Psoas muscle (tissue), 8 donors: ENCODE measurements at places on chromosomes 4 and X.
A peak's percentile ranks its signal among the peaks of the same experiment; 100 is the strongest.

GRCh38 chrX:107505223-107505622 is 55.8 kb downstream of the FRMPD3 start:
- no peak for DNase-seq

DNA sequence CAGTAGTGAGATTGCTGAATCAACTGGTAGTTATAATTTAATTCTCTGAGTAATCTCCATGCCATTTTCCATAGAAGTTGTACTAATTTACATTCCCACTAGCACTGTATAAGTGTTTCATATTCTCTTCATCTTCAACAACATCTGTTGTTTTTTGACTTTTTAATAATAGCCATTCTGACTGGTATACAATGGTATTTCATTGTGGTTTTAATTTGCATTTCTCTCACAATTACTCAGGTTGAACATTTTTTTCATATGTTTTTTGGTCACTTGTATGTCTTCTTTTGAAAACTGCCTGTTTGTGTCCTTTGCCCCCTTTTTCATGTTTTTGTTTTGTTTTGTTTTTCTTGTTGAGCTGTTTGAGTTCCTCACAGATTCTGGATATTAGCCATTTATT is 880.2 kb downstream of the RAPGEF2 start:
- DNase-seq = no peak

DNA sequence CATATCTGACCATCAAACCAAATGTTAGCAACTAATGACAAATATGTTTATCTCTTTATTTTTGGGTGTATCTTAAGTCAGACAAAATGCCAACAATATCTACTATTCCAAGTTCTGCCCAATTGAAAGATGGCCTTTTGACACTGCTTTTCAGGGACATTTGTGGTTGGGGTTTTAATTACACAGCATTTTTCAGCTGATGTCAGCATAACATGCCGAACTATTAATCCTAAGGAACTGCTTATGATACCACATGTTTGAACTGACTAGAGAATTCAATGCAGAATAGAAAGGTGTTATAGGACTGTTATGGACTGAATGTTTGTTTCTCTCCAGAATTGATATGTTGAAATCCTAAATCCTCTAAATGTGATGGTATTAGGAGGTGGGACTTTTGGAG is 445.1 kb downstream of the TMA16 start:
- DNase-seq = no peak

- no peak for DNase-seq
Observed at GRCh38 chrX:100289066-100289558, 121.0 kb downstream of the PCDH19 start.

- peak; percentile 48 for DNase-seq
Observed at GRCh38 chrX:96407072-96407471, 277.6 kb upstream of the DIAPH2 start.

DNA sequence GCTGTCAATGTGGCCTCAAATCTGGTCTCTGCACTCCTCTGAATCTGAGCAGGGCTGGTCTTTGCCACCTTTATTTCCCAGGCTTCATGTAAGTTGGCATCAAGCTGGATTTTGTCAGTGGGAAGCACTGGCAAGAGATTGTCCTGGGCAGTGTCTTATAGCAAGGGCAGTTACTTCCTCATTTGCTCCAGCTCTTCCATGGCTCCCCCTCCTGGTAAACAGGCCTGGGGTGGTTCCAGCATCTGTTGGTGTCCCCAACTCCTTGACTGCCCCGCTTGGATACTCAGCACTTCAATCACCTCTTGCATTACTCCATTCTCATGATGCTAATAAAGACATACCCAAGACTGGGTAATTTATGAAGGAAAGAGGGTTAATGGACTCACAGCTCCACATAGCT is 15.0 kb upstream of the REST start:
- DNase-seq = no peak

DNA sequence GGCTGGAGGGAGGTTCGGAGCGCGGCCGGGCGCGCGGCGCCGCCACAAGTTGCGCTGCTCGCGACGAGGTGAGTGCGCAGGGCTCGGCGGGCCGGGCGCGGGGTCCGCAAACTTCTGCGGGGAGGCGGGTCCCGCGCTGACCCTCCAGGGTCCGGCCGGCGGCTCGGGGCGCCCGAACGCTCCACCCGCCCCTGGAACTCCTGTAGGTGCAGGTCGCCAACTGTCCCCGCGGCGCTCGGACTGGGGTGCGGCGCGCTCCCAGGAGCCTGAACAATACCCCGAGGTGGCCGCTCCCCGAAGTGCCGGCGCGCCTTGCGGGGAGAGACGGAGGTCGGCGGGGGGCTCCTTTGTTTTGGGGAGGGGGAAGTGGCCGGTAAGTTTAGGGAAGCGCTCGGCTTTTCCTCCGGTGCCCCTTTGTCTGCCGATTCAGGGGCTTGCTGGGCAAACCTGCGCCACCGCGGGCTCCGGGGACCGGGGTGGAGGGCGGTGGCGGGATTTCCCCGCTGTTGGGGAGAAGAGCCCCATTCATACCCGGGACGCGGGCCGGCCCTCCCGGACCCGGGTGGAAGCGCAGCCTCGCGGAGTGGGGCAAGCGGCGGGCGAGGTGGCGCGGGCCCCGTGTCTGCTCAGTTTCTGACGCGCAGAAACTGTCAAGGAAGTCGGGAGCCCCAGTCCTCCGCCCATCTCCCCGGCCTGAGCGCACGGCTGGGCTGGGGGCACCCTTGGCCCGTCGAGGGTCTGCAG is 694 bp downstream of the TBL1X start:
- DNase-seq = peak; percentile 31

- DNase-seq = no peak
Observed at GRCh38 chr4:55475394-55476243, 71.1 kb downstream of the CLOCK start.

DNA sequence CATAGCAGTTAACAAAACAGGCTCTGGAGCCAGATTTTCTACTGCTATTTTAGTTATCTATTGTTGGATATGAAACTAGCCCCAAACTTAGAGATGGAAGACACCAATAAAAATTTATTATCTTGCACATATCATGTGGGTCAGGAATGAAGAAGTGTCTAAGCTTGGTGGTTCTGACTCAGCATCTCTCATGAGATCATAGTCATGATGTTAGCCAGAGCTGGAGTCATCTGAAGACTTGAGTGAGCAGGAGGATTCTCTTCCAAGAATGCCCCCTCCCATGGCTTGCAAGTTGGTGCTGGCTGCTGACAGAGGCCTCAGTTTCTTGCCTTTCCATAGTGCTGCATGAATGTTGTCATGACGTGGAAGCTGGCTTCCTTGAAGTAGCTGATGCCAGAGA is 68.2 kb upstream of the TAPT1 start:
- no peak for DNase-seq

DNA sequence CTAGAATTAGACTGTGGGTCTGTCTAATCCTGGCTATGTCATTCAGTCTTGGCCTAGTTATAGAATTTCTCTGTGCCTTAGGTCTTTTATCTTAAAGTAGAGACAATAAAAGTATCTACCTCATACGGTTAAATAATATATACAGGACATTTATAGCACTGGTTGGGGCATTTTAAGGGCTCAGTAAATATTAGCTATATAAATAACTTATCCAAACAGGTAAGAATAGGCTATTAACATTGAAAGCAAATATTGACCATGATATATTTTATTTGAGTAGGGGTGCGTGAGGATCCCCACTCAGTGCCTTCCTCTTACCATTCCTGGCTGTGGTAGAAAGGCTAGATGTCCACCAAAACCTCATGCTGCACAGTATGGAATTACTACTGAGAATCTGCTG is 47.4 kb downstream of the HSD17B13 start:
- DNase-seq = no peak

DNA sequence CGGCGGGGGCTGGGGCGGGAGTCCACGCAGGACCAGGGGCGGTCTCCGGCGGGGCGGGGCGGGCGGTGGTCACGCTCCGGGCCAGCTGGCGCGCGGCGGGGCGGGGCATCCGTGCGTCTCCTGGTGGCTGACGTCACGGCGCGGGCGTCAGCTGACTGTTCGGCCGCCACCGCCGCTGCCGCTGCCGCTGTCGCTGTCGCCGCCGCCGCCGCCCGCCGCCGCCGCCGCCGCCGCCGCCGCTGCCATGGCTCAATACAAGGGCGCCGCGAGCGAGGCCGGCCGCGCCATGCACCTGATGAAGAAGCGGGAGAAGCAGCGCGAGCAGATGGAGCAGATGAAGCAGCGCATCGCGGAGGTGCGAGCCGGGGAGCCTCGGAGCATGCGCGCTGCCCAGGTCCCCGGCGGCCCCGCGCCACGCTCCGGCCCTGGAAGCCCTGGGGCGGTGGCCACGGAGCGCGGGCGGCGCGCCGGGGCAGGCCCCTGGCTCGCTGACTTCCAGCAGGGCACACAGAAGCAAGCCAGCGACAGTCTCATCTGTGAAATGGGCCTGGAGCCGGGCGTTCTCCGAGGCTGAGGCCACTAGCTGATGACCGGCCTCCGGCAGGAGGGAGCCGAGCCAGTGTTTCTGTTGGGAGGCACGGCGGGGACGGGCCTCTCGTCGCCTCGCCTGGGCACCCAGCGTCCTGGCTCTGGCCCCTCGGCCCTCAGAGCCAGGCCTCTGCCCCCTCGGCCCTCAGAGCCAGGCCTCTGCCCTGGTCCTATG is at the start of gene FAM50A:
TSS of gene FAM50A (plus strand) at position 150 of the 763 bp plus-strand sequence. CDS start at position 245, 95 bp downstream.
- DNase-seq = peak; percentile 89

GRCh38 chr4:144296941-144297340 is 156.4 kb upstream of the GYPA start:
- no peak for DNase-seq

- DNase-seq = no peak
Observed at GRCh38 chr4:82128355-82128754, 245.4 kb downstream of the HNRNPD start.

DNA sequence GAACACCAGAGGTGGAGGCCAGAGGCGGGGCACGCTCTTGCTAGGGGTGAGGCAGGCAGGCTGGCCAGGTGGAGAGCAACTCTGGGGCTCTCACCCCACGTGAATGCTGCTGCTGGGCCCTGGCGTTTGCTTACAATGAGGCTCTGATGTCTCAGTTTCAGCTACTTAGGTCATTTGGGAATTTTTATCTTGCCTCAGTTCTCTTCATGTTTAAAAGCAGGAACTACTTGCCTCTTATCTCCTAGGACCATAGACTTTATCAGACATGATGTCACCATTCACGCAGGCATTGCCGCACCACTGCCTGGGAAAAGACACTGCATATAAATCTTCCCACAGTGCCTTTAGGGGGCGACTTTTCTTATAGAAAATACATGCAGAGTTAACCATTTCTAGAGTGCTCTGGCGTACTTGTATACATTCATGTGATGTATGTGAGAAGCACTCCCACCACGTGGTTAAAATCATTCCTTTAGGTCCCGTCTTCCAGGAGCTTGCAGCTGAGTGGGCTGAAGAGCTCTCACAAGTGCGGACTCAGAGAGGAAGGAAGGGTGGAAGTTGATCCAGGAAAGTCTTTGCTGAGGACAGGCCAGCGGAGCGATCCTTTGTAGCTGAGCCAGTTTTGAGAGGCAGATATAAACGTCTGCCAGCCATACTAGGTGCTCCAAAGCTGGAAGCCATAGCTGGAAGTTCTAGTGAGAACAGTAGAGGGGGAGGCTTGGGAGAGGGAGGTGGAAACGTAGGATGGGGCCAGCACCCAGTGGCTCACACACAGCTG is 84.3 kb upstream of the CLDN34 start:
- DNase-seq = no peak

- no peak for DNase-seq
Observed at GRCh38 chrX:37986893-37987292, 19.5 kb upstream of the SYTL5 start.

DNA sequence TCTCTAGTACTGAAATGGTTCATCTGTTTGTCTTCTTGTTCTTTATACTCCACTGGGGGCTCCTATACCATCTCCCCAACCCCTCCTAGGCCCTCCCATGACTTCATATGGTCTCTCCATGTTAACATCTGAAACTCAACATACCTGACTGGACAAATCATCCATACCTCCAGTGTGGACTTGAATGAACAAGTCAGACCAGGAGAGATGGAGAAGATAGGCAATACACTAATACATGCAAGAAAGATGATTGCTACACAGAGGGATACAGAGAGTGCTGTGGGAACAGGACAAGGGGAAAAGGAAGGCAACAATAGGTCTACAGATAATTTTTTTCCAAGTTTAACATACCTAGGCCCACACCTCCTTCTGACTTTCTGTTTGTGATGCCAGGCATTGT is 175.1 kb downstream of the FHIP1A start:
- no peak for DNase-seq

GRCh38 chr4:123102897-123103471 is 180.6 kb upstream of the NUDT6 start:
- DNase-seq = no peak

- DNase-seq = no peak
Observed at GRCh38 chr4:134043266-134043665, 158.3 kb downstream of the PABPC4L start.

- no peak for DNase-seq
Observed at GRCh38 chr4:85774489-85774888, 299.5 kb downstream of the ARHGAP24 start.

GRCh38 chr4:7236847-7237246 is 44.5 kb downstream of the SORCS2 start:
- DNase-seq = no peak

DNA sequence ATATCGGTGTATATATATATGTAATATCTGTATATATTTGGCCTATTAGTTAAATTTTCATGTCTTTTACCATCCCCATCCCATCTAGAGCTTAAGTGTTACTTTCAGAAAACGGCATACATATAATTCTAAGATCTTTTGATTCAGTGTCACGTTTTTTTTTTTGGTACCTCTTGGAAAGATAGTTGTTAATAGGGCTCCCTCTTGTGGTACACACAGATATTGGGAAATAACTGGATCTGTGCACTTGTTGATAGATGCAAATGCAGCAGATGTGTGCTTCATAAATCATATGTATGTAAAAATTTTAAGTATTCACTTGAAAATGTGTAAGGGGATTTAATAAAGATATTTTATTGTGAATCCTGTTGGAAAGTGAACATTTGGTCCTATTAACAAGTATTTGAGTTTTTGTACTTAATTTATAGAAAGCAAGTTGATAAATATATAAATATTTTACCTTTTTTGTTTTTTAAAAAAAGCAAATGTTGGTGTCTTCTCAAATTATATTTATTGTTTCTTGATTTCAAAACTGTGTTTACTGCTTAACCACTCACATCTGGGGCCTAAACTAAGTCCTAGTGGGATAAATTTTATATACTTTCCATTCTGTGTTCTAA is 74.7 kb downstream of the PAQR3 start:
- no peak for DNase-seq

GRCh38 chrX:30190426-30190825 is 24.9 kb upstream of the MAGEB2 start:
- no peak for DNase-seq

DNA sequence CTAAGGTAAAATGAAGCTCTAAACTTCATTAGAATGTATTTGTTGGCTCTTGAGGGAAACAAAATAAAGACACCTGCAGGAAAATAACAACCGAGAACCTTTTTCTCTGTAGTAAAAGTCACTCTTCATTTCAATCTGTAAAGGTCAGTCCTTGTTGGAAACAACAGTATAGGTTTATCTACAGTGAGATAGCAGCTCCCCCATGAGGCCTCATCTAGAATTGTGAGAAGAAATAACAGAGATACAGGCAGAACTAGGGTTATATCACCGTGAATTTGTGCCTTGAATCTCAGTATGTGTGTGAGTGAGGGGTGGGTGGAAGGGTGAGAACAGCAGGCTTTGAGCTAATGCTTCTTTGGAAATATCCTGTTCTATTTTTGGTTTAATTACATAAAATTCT is 107.8 kb upstream of the FMR1 start:
- no peak for DNase-seq
